ENCODE measurements at places on chromosomes 11 and 22.

GRCh38 chr22:37228106-37229011 lies 15.7 kb downstream of the RAC2 start:
- DNase-seq = peak; percentile 40

DNA sequence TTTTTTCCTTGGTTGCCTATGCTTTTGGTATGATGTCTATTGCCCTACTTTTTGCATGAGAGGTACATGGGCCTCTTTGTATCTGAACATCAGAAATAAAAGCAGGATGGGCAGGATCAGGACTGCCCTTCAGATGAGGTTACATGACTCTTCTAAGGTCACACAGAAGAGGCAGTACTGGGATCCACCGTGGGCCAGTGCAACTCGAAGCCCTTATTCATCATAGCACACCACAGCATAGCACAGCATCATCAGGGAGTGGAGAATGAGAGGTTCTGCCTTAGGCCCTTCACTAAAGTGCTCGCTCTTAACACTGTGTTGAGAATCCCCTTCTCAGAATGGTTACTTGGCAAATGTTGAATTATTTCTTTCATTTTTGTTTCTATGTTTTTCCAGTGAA lies 88.3 kb downstream of the C22orf31 start:
- no peak for DNase-seq

GRCh38 chr22:20234760-20235388 lies 33.2 kb downstream of the RTN4R start:
- DNase-seq = no peak

DNA sequence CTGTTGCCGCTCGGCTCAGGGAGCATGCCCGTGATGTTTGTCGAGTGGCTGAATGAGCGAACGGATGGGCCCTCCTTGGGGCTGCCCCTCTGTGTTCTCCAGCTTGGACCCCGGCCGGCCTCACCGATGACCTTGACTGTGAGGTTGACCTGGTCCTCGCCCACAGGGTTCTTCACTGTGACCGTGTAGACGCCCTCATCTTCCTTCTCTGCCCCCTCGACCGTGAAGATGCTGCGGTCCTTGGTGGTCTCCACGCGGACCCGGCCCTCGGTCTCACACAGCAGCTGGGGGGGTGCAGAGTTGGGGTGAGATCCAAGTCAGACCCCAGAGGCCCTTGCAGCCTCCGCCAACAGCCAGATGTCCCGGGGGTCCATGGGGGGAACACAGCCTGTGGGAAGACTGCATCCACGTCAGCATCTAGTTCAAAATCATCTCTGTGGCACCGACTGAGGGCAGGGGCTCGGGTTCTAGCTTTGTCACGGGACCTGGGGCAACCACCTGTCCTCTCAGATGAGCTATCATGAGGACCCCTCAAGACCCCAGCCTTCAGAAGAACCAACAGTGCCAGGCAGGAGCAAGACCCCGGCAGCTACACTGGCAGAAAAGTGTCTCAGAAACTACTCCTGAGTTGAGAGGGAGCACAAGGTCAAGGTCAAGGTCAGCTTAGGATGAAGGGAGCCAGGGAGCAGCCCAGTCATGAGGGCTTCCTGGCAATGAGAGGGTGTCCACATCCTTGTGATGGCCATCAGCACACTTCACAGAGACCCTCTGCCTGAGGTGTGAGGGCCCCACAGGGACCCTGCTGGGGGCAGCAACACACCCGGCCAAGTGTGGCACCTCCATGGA lies 13.9 kb downstream of the MYBPC3 start:
- DNase-seq = no peak

DNA sequence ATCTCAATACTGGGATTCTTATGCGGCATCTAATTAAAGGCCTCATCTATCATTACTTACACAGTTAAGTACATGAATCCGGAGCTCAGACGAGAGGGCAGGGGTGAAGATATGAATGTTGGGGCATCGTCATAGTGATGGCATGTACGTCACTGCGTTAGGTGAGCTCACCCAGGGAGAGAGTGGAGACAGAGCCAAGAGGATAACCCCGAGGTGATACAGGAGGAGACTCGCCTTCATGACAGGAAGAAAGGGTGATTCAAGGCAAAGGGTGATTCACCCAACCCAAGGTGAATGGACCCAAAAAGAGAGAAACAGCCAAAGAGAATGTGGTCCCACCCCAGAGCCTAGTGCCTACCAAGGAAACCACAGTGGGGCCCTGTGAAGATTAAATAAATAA lies 132.9 kb upstream of the BLID start:
- DNase-seq = no peak

DNA sequence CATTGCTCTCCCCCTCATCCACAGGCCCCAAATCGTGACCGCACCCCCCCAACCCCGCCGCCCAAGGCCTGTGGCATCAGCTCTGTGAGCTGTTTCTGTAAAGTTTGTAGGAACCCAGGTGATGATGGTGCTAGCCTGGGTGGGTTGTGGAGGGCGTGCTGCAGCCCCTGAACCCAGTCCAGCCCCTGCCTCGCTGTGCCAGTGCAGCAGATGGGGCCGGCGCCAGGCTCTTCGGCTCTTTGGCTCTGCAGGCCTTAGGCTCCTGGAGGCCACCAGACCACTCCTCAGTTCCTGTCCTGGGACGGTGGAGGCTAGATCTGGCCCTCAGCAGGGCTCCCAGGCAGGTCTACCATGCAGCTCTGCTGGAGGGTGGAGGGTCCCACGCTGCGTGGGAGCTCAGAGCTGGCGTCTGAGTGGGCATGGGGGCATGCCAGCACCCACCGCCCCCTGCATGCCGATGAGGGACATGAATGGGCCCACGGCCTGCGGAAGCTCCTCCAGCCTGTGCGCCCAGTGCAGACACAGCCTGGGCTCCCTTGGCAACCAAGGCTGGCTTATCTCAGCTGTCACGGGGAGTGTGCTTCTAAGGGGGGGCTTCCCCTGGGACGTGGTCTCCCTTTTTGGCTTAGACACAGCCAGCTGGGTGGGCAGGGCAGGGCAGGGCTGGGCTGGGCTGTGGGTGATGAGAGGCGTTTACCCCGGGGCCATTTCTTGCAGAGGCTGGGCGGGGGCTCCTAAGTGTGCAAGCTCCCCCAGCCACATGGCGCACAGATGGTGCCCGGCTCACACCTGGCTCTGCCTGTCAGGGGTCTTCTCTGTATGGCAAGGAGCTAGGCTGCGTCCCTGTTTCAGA lies 1187.6 kb downstream of the BRD1 start:
- DNase-seq = no peak

DNA sequence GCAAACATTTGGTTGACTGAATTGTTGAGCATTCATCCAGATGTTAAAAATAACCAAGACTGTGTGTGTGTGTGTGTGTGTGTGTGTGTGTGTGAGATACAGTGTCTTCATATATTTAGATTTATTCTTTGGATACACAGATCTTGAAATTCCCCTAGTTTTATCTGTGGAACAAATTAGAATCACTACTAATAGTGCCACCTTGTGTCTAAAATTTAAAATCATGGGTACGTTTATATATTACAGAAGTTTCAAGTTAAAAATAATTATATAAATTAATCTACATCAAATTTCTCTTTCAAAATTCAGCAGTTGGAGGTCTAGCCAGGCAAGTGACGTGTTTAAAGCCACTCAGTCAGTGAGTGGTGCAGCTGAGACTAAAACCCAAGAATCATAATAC lies 1566.2 kb upstream of the TENM4 start:
- DNase-seq = peak; percentile 29

DNA sequence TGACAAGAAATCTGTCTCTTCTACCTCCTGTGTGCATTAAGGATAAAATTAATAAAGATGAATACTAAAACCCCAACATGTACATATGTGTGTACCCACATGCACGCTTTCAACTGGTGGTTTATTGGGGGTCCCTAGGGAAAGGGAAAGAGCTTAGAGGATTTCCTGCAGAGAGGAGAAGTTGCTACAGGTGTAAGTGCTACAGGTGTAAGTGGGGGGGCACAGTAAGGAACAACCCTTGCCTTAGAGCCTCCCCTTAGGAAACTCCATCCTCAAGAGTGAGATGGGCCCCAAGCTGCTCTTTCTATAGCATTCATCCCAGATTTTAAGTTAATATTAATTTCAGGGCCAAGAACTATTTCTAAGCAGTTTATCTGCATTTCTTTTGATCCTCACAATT lies 11.9 kb upstream of the ABCC8 start:
- no peak for DNase-seq

DNA sequence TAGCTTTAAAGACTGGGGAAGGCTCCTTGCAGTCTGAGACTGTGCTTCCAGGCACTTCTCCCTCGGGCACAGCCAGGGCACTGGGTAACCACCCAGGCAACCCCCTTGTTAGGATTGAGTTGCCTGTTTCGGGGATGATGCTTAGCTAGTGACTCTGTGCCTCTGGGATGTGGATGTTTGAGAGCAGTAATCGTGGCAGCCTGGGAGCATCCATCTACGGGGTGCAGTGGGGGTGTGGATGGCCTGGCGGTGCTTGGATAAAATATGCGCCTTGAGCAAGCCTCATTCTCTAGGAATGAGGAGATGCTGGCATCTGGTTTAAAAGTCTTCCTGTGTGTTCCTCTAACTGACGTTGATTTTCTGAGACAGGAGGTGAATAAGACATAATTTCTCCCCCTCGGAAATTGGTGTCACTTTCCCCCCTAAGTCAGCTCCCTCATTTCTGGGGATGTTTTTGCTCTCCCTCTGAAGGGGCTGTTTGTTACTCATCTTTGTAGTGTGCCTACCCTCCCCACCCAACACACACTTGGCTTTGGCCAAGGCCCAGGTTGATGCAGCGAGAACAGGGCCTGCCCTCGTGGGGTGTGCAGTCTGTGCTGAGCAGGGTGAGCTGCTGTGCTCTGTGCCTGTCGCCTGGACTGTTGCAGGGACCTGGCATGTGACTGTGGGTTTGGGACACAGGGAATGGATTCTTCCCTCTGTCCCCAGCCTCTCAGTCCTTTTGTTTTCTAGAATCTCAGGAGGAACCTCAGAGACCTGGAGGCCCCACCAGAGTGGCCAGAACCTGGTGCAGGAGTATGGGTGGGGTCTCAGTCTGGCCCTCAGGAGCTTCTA lies 2.0 kb downstream of the GNAZ start:
- peak; percentile 71 for DNase-seq

GRCh38 chr11:65394125-65394536 lies 7.7 kb downstream of the FRMD8 start:
- DNase-seq = no peak

DNA sequence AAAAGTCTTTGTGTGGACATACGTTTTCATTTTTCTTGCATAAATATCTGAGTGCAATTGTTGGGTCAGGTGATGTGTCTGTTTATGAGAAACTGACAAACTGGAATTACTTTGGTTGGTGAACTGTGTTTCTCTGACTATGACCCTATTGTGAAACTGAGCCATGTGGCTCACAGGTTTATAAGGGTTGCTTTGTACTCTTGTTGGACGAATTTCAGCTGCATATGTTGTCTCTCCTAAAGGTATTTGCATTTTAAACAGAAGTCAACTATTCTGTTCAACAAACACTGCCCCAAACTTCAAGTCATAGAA lies 34.4 kb upstream of the RASD2 start:
- DNase-seq = no peak

DNA sequence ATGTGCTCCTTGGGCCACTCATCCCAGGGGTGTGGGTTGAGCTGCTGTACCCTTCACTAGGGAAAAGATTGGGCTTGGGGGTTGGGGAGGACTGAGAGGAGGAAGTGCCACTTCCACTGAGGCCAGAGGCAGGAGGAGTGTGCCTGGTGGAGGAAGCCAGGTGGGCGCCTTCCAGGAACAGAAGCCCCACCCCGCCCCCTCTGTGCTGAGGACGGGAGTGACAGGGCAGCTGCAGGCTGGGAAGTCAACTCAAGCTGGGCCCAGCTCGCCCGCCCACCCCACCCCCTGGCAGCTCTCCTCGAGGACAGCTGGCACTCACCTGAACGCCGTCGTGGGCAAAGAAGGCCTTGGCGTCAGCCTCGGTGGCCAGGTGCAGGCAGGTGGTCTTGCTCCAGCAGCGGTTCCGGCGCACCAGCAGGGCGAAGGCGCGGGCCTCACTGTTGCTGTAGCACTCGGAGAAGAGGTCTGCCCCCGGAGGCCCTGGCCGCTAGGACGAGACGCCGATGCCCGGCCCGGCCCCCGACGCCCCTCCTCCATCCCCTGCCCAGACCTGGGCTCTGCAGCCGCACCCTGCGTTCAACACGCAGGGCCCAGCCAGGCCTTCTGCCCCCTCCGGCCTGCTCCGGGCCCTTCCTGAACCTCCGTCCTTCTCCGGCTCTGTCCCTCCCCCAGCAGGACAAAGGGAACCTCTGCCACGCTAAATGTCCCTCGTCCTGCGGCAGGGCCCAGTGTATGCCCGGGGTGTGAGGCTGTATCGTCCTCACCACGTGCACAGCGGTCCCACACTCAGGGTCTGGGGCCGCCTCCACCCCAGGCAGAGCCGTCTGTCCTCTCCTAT lies 13.4 kb downstream of the TSSC4 start:
- DNase-seq = no peak

GRCh38 chr22:31569126-31569525 lies 72.8 kb downstream of the SFI1 start:
- no peak for DNase-seq

DNA sequence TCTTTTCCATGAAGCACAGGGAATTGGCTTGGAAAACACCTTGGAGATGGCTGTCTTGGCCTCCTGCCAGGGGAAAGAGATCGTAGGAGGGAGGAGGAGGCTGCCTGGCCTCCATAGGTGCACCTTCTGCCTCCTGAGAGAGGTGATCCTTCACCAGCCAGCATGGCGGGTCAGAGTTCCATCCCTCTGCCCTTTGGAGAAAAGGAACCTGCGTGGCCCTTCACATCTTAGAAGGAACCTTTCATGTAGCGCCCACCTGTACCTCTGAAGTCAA lies 58.2 kb upstream of the DRD2 start:
- DNase-seq = no peak

DNA sequence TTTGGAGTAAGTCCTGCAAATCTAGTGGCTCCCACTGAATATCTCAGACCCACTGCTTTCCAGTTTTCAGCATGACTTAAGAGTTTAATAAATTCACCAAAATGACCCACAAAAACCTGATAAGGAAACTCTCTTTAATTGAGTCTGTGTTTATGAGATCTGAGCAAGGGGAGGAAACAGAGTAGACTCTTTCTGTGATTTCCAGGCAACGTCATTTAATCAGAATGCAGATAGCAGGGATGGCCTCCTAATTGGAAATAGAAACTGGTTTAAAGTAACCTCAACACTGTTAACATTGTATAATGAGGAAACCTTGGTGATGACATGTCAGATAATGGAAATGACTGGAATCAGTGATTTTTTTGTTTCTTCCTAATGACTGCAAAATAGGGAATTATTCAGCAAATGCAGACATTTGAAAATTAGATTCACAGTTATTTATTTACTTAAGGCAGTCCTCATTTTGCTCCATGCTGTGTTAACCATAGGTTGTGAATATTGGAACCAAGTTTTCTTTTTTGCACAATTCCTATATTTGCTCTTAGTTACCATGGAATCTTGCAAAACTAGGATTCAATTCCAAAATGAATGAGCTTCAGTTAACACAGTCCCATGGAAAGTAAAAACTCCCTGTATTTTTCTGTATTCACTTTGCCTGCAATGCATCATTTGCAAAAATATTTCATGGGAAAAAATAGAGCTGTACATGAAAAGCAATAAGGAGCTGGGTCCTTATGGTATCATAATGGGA lies 1324.5 kb downstream of the LRRC4C start:
- no peak for DNase-seq

- DNase-seq = no peak
These were observed at the start of gene CD3D for GRCh38 chr11:118342503-118343161. Gene CD3D (minus strand): TSS chr11:118342705. CDS start chr11:118342607, 98 bp downstream.
